CD4-positive, alpha-beta T cell (primary cell): ENCODE measurements at places on chromosomes 13 and 19.

- DNase-seq = no peak
Measured at GRCh38 chr13:75818179-75818967, 182.2 kb downstream of the LMO7 start.

- DNase-seq = no peak
Measured at GRCh38 chr19:4338441-4339355, at the start of gene STAP2. Gene STAP2, minus strand, starts transcription at chr19:4338827. Its CDS starts 74 bp downstream, at chr19:4338753.

DNA sequence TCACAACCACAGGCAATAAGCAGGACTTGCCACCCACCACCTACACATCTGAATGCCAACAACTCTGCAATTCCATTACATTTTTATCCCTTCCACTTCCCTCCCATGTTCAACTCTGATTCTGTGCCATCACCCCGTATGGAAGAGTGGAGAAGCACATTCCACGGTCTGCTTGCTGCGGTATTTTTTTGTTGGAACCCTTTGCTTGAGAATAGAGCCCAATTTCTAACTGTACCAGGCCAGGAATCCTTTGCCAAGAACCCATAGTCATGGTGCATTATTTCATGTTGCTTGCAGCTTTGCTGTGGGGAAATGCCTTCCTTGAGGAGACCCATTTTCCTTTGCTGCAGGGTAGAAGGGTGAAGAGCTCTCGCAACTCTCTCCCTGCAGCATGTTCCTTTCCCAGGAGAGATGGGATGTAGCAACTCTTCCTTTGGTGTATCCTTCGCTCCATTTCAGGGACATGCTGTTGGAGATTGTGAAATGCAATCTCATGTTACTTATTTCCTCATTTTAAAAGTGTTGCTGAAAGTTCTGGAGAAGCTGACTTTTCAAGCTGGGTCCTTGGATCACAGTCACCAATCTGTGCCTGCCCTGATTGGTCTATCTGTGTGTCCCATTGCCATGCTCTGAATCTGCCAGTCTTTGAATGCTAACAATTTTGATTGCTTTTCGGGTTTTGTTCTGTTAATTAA lies 69.8 kb upstream of the STARD13 start:
- peak; percentile 17 for DNase-seq

DNA sequence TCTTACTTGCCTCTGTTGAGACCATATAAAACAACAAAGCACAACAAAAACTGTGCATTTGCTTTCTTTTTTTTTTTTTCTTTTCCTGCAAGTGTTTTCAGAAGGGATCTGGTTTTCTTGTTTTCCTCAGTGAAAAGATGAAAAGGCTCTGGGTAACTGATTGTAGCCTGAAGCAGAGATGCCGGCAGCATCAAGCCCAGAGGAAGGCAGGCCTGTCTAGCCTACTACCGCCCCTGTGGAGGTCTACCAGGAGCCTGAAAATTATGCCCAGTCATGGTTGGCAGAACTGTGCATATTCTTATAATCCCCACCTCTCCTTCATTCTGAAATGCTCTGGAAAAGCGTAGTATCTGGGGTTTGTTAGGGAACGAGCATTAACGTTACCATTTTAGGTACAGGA lies 32.6 kb upstream of the MEDAG start:
- no peak for DNase-seq

DNA sequence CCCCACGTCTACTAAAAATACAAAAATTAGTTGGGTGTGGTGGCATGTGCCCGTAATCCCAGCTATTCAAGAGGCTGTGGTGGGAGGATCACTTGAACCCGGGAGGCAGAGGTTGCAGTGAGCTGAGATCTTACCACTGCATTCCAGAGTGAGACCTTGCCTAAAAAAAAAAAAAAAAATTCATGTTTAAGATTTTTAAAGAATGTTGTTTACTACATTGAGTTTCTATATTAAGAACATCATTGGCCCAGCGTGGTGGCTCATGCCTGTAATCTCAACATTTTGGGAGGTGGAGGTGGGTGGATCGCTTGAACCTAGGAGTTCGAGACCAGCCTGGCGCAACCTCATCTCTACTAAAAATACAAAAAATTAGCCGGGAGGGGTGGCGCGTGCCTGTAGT lies 31.9 kb upstream of the FLT1 start:
- DNase-seq = no peak

GRCh38 chr13:25776722-25777121 lies 275.1 kb downstream of the SHISA2 start:
- no peak for DNase-seq

DNA sequence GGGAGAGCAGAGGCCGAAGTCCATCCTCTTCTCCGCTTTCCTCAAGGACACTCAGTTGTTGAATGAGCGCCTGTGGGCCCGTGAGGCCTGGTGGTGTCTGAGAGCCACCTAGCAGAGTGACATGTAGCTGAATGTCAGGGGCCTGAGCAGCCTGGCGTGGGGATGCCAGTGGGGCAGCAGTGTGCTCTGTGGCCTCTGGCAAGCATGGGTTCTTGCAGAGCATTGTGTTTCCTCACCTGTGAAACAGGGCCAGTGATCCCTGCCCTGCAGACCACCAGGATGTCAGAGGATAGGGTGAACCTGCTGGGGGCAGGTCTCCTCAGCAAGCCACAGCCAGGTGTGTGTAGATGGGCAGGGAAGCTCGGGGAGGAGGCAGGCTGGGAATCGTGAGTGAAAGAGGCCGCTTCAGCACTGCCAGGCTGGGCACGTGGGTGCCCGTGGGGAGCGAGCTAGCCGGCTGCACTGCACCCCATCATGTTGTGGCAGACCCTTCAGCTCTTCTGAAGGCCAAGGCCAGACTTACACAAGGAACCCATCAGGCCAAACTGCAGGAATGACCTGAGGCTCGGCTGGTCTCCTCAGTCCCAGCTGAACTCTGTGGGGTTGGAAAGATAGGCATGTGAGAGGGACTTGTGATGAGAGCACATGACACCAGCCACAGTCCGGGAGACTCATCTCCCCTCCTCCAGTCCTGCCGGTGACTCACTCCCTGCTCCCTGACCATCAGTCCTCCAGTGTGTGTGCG lies 5.0 kb downstream of the PPP1R37 start:
- DNase-seq = no peak

- DNase-seq = peak; percentile 31
Measured at GRCh38 chr19:48397263-48398101, 4.0 kb downstream of the GRIN2D start.

DNA sequence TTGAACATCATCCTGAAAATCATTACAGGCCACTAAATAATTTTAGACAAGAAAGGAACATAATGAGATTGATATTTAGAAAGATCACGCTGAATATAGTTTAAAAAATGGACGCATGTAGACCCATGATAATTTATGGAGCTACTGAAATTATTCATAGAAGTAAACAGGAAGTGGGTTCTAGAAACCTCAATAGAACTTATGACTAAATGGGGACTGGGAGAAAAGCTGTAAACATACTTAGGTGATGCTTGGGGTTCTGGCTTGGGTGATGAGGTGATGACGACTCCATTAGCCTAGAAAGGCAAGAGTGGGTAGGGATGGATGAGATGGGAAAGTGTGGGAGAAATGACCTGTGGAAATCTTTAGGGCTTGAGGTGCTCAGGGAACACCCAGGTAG lies 484.0 kb downstream of the MYO16 start:
- no peak for DNase-seq

GRCh38 chr13:67367399-67367798 lies 137.3 kb upstream of the PCDH9 start:
- no peak for DNase-seq

- DNase-seq = no peak
Measured at GRCh38 chr19:9076901-9077300, 10.0 kb upstream of the OR1M1 start.

DNA sequence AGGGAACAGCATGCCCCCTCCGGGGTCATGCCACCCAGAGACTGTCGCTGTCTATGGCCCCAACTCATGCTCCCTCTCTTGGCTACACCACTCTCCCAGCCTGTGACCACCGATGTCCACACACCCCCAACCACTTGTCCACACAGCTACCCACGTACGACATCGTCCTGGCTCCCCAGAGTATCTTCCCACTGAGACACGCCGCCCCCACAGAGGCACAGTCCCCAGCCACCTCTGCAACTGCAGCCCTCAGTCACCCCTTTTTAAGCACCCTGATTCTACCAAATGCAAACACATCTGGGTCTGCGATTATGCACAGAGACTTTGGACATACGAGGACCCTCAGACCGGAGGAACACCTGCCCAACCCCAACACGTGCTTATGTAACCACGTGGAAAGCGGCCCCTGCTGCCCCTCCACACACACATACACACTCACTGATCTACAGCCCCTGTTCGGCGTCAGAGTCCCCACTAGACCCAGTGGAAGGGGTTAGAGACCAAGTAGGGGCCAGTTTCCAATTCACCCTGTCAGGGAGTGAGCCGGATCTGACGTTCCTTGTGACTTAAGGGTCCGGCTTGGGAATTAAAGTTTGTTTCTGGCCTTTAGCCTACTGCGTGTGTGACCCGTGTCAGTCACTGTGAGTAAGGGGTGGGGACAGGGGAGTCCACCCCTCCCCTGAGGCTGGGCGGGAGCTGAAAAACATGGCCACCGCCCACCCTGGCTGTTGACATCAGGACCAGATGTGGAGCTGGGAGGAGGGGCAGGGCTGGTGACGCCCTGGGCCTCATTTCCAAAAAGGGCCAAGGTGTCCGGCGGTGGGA lies 11.9 kb upstream of the AXL start:
- DNase-seq = no peak

DNA sequence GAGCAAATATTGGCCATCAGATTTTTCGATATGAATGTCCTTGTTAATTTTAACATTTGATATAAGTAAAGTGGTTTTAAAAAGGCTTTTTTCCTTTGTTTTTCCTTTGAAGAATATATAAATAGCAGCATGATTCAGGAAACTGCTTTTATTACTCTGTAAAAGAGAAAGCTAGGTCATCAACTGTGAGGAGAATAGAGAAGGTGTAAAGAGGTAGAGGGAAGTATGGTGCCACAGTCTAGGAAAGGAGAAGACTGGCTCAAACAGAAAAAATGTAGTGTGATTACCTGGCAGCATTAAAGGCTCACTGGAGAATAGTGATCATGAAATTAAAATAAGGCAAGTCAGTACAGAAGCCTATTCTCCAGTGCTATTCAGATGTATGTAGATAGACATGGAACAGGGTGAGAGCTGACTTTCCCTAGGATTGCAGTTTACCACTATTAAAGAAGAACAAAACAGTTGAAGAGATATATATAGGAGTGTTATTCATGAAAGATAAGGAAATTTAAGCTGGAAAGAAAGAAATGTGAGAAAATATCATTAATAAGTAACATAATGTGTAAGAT lies 1115.9 kb upstream of the PCDH9 start:
- DNase-seq = no peak

- peak; percentile 59 for DNase-seq
Measured at GRCh38 chr19:14383661-14384555, 2.7 kb downstream of the ADGRE5 start.

- DNase-seq = no peak
Measured at GRCh38 chr13:28640861-28641599, 17.9 kb upstream of the POMP start.

GRCh38 chr19:29107831-29108230 lies 105.1 kb downstream of the UQCRFS1 start:
- no peak for DNase-seq

- DNase-seq = no peak
Measured at GRCh38 chr13:113166681-113167080, 8.2 kb downstream of the PROZ start.

DNA sequence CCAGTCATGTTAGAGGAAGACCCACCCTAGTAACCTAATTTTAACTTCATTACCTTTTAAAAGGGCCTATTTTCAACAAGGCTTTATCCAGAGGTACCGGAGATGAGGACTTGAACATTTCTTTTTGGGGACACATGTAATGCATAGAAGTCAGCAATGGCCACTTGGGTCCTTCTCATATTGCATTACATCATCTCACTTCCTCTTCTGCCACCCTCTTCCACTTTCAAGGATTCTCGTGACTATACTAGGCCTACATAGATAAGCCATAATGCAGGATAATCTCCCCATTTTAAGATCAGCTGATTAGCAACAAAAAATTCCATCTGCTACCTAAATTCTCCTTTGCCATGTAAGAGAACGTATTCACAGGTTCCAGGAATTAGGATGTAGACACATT lies 557.2 kb downstream of the KCTD12 start:
- no peak for DNase-seq
